ENCODE measurements at places on chromosomes 3 and 15. TPM values are rescaled to one million over a fixed set of nuclear protein-coding genes. Genes with fewer than 3 reads are reported as not detected.

ITGA11 gene
- total RNA-seq, result 11.4 TPM

SYNPR gene
- total RNA-seq, result not detected

CFAP161 gene
- 0.32 TPM for total RNA-seq

GABRA5 gene
- not detected for total RNA-seq

FAM81A gene
- total RNA-seq, result 0.12 TPM

SLC22A13 gene
- 0.97 TPM for total RNA-seq

CYP19A1 gene
- 2.6 TPM for total RNA-seq

SNUPN gene
- 33.9 TPM for total RNA-seq

AADAC gene
- not detected for total RNA-seq

UMPS gene
- total RNA-seq, result 14.5 TPM

HEMK1 gene
- 16.6 TPM for total RNA-seq

ATP13A4 gene
- not detected for total RNA-seq

TTBK2 gene
- total RNA-seq, result 15.1 TPM

SORD gene
- total RNA-seq, result 20.5 TPM

DNAH12 gene
- total RNA-seq, result under 0.01 TPM

GPD1L gene
- total RNA-seq, result 10.5 TPM

RASGRP1 gene
- 0.24 TPM for total RNA-seq

THRB gene
- total RNA-seq, result 46.3 TPM

GNAT1 gene
- not detected for total RNA-seq

FAM227B gene
- total RNA-seq, result 2.4 TPM

CAND2 gene
- 13.1 TPM for total RNA-seq

TF gene
- under 0.01 TPM for total RNA-seq

IQCF5 gene
- total RNA-seq, result not detected

VEPH1 gene
- total RNA-seq, result 17.2 TPM

CASR gene
- total RNA-seq, result not detected

PROS1 gene
- 12.0 TPM for total RNA-seq

NXPE3 gene
- total RNA-seq, result 27.4 TPM

COMMD4 gene
- total RNA-seq, result 56.5 TPM

ACTC1 gene
- 1.6 TPM for total RNA-seq

Data from hair follicle dermal papilla cell (primary cell).